ENCODE measurements at places on chromosomes 3 and 15.

DNA sequence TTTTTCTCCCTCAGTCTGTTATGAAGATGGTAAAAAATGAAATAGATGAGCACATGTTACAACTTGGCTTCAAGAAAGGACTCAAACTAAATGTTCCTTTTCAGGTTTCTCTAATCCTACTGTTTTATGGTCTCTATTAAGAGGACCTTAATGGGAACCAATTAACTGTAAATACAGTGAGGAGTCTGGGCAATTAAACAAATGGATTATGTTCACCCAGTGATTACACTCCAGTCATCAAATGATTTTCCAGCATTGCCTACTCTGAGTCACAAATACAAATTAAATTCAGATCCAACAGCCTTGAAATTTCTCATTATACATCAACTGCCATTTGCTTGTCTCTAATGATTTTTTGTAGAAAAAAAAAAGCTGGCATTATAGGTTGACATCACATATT is 129.2 kb downstream of the NEK10 start:
- DNase-seq, result no peak

DNA sequence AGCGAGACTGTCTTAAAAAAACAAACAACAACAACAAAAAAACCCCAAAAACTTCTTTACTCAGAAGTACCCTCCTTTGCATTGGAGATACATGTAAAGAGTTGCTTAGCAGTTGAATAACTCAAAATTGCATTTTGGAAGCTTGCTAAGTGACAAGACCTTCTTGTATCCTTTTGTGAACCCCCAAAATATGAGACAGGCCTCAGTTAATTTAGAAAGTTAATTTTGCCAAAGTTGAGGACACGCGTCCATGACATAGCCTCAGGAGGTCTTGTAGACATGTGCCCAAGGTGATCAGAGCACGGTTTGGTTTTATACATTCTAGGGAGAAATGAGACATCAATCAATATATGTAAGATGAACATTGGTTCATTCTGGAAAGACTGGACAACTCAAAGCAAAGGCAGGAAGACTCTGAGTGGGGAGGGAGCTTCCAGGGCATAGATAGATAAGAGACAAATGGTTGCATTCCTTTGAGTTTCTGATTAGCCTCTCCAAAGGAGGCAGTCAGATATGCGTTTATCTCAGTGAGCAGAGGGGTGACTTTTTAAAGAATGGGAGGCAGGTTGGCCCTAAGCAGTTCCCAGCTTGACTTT is 1.7 kb upstream of the ARF4 start:
- DNase-seq, result no peak

DNA sequence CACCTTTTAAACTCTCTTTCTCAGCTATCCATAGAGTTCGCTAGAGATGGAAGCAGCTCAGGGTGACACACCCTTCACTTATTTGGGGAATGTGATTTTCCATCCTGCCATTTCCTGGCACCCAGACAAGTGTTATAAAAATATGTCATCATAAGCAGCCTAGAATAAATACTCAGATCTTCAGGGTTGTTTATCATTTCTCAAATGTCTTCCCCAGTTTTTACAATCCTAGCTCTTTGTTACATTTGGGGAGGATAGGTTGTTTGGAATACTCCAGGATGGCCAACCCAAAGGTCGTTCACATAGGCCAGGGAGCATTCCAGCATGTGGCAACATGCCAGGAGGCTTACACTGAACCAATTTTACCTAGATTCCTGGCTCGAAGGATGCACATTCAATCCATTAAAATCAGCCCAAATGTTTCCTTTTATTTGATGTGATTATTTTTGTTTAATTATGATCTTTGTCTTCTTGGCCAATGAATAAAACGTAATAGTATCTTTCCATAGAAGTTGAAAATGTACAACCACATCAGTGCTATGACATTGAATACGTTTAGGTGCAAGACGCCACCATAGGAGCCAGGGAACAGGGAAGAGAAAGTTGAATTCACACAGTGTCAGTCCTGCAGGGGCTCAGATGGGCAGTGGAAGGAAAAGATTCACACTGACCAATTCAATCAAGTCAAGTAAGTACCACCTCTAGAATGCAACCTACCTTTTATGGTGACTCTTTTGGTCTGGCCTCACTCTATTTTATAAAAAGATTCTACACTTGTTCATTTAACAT is 537.7 kb upstream of the MDFIC2 start:
- DNase-seq, result no peak

GRCh38 chr15:96087180-96087884 is 243.2 kb upstream of the NR2F2 start:
- no peak for DNase-seq

Measured in substantia nigra (tissue), 51 donors.